ENCODE measurements at places on chromosomes 6 and 20.

- DNase-seq = no peak
Observed at GRCh38 chr6:133583907-133584427, 304.9 kb upstream of the TCF21 start.

GRCh38 chr6:135972586-135972985 lies 121.1 kb downstream of the PDE7B start:
- no peak for DNase-seq

- no peak for DNase-seq
Observed at GRCh38 chr6:35494161-35494563, 2.7 kb downstream of the TEAD3 start.

DNA sequence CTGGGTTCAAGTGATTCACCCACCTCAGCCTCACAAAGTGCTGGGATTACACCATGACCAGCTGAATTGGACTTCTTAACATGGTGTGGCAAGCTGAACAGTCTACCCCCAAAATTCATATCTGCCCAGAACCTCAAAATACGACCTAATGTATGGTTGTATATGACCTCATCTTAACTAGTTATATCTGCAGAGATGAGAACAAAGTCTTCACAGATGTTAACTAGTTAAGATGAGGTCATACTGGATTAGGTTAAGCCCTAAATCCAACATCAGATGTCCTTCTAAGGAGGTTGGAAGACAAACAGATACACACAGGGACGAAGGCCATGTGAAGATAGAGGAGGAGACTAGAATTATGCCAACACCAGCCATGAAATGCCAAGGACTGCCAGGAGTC lies 102.5 kb downstream of the JPH2 start:
- no peak for DNase-seq

DNA sequence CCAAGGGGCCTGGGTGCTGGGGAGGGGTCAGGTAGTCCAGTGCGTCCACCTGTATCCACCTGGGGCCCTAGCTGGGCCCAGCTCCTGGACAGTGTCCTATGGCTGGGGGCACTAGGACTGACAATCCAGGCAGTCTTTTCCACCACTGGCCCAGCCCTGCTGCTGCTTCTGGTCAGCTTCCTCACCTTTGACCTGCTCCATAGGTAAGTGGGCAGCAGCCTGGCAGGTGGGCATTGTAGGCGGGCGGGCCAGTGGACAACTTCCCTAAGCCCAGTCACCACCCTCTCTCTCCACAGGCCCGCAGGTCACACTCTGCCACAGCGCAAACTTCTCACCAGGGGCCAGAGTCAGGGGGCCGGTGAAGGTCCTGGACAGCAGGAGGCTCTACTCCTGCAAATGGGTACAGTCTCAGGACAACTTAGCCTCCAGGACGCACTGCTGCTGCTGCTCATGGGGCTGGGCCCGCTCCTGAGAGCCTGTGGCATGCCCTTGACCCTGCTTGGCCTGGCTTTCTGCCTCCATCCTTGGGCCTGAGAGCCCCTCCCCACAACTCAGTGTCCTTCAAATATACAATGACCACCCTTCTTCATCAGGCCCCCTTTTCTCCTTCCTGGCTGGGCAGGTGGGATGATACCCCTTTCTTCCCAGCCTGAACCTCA lies 584 bp downstream of the C20orf141 start:
- DNase-seq = no peak

DNA sequence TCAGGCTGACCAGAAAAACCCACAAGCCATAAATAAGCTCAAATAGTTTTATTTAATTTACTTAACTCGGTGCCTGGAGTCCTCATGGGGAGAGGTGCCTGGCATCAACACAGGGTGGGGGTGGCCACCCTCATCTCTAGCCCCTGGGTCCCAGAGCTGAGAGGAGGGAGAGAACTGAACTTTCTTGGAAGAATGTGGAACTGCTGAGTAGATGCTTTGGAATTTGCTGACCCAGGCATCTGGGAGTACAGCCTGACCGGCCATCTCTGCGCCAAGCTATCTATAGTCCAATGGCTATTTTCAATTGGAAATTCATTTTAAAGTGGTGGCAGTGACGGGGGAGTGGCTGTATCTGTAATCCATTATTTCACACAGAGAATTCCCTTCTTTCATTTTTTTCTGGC lies 104.8 kb downstream of the CDH26 start:
- no peak for DNase-seq

GRCh38 chr6:41043151-41043550 lies 884 bp downstream of the TSPO2 start:
- DNase-seq = no peak

DNA sequence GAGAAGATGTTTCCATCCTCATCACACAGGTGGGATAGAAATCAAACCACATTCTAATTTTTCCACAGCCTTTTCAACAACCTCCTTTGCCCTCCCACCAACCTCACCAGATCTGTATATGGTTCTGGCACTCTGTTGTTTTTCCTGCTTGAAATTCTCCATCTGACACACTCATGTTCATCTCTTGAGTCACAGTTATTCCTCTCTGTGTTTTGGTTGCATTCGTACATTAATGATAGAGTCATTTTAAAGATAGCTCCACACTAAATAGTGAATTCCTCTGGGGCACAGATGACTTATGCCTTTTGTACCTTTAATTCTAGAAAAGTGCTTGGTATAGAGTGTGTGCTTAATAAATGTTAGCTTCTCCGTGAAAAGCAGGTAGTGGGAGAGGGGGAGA lies 1.4 kb upstream of the GCLC start:
- DNase-seq = no peak

GRCh38 chr6:6626187-6626586 lies 37.7 kb downstream of the LY86 start:
- DNase-seq = no peak

Data from NCI-H1436 treated with DMSO at 0.1 percent for 48 hours (cell line).